ENCODE measurements at places on chromosomes 7 and 10.

GRCh38 chr7:108395426-108395825 lies 60.8 kb downstream of the NRCAM start:
- no peak for DNase-seq

DNA sequence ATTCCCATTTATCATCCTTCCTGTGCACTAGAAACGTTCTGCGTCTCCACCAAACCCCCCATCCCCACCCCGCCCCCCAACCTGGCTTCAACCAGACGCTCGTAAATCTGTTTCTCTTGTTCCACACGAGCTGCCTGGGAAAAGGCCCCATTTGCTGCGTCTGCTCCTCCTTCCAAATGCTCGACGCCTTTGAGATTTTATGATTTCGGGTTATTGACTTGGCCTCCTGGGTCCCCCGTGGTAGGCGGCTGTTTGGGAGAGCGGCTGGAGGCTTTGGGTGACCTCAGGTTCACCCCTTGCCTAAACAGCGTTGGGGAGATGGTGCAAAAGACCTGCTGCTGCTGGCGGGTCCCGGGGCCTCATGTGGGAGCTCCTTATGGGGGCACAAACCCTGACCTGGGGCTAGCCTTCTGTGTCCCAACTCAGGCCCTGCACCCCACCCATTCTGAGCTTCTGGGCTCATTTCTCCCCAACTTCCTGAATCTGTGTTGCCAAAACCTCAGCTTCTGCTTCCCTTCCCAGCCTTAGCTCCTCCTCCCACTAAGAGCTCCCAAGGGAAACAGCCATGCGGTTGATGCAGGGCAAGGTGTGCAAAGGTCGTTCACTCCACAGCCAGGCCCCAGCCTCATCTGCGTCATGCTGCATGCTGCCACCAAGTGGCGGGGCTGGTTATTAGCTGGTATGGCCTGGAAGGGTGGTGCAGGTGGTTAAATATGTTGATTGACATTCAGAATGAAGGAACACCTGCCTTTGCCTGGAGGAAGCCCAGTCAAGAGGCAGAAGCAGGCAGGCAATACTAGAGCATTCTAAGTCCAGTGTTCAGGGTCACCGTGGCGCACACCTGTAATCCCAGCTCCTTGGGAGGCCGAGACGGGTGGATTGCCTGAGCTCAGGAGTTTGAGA lies 49.1 kb upstream of the ELN start:
- DNase-seq = no peak

GRCh38 chr10:62373995-62374861 lies at the start of gene ZNF365:
Gene ZNF365 (plus strand): TSS chr10:62374369. CDS start chr10:62376194, 1,825 bp downstream.
- peak; percentile 72 for DNase-seq

GRCh38 chr10:20221356-20221755 lies 405.1 kb downstream of the PLXDC2 start:
- no peak for DNase-seq

GRCh38 chr7:4805110-4805983 lies 29.9 kb downstream of the AP5Z1 start:
- DNase-seq = no peak

DNA sequence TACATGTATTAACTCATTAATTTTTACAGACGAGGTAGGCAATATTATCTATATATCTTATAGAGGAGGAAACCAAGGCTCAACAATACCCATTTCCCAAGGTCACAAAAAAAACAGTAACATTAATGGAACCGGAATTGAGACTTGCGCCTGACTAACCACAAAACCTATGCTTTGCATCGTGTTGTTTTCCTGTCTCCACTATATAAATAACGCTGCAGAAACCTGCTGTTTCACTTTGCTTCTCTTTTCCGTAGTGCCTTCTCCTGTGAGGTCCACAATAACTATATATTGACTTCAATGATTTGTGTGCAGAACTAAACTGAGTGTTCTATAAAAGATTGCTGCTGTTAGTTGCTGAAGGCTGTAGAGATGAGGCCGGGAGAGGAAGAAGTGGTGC lies 97.7 kb upstream of the RPA3 start:
- DNase-seq = peak; percentile 31

GRCh38 chr7:25180946-25181345 lies 47.3 kb downstream of the NPVF start:
- peak; percentile 12 for DNase-seq

DNA sequence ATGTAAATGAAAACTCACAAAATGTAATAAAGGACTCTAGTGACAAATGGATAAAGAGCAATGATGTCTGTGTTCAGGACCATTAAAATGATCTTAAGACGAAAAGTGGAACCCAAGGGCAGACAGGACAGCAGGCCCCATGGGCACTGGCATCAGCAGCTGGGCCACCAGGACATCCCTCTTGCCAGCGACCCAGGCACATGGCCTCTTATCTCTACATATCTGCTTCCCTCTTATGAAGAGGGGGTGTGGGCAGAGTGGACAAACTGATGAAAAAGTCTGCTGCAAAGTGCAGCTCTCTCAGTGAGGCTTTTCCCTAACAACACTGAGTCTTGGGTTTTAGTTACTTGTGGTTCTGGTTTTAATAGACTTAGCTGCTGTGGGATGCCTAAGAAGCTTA lies 44.8 kb upstream of the ANKRD1 start:
- DNase-seq = no peak

- DNase-seq = peak; percentile 50
These were observed 179.0 kb upstream of the KLF14 start for GRCh38 chr7:130912862-130913638.

DNA sequence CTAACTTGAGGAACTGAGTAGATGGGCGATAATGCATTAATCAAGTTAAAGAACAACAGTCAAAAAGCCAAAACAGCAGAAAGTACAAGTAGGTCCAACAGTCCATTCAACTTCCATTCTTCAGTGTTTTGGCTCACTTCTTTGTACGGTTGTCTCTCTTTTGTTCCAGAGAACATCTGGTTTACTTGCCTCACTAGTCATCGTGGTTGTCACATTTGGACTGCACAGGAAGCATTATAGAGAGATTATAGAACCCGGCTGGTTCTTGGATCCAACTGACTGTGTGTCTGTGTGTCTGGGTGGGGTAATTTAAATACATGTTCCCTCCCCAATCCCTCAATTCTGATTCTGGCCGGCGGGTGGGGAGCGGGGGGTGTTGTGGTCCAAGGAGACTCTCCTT lies 1.8 kb upstream of the CEP41 start:
- DNase-seq = no peak

- DNase-seq = no peak
These were observed 31.8 kb downstream of the CCM2 start for GRCh38 chr7:45031829-45032228.

- no peak for DNase-seq
These were observed 136.6 kb downstream of the PRKAG2 start for GRCh38 chr7:151740081-151740851.

GRCh38 chr7:8490391-8491045 lies 57.1 kb downstream of the NXPH1 start:
- no peak for DNase-seq

- no peak for DNase-seq
These were observed 522.6 kb downstream of the DNAJB9 start for GRCh38 chr7:109092268-109092667.

- peak; percentile 78 for DNase-seq
These were observed 19.8 kb downstream of the DNAJB12 start for GRCh38 chr10:72334825-72335393.

- no peak for DNase-seq
These were observed 219.5 kb upstream of the AOAH start for GRCh38 chr7:36943591-36944435.

GRCh38 chr7:110502888-110503465 lies 588.0 kb upstream of the LRRN3 start:
- DNase-seq = no peak

DNA sequence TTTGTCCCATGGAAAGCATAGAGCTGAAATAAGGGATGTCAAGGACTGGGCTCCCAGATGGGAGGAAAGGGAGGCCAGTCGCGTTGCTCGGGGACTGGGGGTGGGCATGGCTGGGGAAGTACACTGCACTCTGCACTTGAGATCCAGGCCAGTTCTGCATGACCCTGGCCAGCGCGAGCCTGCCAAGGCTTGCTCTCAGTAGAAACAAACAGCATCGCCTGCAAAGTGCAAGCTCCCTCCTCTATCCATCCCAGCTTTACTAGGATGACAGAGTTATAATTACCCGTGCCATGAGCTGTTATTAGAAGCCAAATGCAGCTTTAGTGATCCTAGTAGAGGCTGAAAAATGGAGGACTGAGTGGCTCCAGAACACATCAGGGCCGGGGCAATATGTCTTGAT lies 43.9 kb upstream of the PDCD4 start:
- no peak for DNase-seq

- no peak for DNase-seq
These were observed 12.2 kb upstream of the BMPR1A start for GRCh38 chr10:86744067-86744725.

DNA sequence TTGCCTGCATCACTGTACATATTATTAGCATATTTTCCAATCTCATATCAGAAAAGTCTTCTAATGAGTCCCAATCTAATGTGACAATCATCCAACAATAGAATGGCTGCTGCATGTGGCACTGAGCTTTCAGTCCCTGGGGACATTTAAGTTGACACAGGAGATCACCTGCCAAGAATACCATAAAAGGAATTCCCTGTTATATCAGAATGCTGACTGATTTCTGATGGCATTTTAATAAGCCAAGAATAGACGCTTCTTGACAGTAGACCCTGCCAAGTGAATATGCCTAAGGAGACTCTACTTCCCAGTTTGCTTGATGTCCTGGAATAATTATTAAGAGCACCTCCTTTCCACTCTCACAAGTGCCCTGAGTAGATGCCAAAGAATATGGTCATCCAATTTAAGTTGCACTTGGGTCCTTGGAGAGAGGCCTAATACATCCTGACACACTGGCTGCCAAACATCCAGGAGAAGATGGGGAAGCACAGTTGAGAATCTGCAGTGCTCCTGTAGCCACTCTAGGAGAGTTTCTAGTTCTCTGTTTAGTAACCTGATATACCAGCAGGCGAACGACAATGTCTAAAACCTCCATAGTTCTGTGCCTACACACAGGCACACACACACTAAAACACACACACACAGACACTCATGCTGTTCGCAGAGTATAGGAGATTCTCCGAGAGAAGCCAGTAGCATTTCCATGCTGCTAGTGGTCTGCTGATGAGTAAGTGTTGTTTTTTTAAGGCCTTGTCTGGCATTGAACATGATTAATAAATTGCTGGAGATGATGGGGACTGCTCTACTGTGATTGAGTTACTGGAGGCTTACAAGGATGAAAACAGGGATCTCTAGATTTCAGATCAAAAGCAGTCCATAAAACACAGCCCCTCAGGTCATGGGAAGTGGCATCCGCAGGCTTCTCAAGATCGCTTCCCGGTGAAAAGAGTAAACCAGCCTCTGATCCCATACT lies 369.6 kb downstream of the KCNMA1 start:
- DNase-seq = no peak

DNA sequence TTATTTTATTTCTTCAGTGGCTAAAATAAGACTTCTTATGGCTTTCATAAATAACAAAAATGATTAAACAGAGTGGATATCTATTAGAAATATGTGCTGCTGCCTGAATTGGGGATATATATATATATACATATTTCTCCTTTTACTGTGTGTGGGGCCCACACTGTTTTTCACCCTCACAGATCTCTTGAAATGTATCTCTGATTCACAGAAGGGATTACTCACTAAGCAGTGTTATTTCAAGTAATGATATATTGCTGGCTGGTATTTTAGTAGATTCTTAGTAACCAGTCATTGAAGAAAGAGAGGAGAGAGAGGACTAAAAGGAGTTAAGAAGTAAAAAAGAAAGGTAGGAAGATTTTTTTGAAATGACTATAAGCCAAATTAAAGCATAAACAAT lies 308.6 kb upstream of the NRP1 start:
- DNase-seq = no peak

DNA sequence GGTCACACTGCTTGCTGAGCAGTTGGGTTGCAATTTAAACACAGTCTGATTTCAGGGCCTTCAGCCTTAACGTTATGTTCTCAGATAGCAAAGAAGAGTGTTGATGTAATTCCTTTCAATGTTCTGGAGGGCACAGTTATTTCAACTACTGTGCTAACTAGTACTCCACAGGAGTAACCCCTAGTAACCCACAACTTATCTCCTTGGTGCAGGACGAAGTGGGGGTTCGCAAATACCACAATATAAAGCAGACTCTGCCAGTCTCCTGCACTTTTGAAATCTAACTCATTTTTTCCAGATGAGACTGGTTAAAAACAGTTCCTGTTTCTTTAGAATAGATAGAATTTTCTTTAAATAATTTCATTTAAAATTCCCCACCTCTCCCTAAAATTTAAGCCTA lies 47.1 kb upstream of the NCAPG2 start:
- DNase-seq = no peak

DNA sequence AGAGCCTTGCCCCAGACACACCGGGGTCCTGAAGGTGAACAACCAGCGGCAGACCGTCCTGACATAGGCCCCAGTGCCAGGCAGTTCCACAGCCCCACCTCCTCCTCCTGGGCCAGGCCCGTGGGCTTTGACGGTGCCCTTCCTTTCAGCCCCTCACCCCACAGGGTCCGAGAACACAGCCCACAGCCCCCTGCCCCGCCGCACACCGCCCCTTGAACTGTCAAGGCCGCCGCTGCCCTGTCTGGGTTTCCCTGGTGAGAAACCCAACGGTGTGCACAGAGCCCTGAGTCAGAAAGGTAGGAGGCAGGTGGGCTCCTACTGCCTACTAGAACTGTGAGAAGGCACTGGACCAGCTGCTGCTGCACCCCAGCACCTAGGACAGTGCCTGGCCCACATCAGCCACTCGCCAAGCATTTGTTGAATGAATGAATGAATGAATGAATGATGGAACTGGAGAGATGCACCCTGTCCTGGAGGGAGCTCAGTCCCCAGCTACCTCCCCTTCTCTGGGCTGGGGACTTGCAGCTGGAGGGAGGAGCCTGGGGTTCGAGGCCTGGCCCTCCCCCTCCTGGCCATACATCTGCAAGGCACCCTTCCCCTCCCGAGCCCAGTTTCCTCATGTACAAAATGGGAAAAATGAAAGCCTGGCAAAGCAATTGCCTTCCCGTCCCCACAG lies 117.9 kb downstream of the SLIT1 start:
- no peak for DNase-seq

DNA sequence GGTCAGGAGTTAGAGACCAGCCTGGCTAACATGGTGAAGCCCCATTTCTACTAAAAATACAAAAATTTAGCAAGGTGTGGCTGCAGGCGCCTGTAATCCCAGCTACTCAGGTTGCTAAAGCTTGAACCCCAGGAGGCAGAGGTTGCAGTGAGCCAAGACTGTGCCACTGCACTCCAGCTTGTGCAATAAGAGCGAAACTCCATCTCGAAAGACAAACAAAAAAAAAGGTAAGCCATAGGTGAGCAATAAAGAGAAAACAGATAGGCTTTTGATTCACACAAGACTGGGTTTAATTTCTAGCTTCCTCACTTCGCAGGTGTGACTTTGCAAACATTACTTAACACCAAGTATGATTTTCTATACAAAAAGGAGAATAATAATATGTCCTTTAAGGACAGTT lies 72.3 kb upstream of the ACBD5 start:
- DNase-seq = no peak

- DNase-seq = no peak
These were observed 76.0 kb upstream of the DNAAF5 start for GRCh38 chr7:650339-651031.

- DNase-seq = peak; percentile 100
These were observed 3.7 kb upstream of the IFIT1B start for GRCh38 chr10:89373916-89374711.

GRCh38 chr10:26621889-26622711 lies 75.4 kb upstream of the PDSS1 start:
- no peak for DNase-seq

- no peak for DNase-seq
These were observed 330.8 kb downstream of the EXOC4 start for GRCh38 chr7:133583545-133584171.

- DNase-seq = no peak
These were observed 53.9 kb downstream of the IMMP2L start for GRCh38 chr7:111508387-111508786.

- no peak for DNase-seq
These were observed 1.3 kb upstream of the PLAU start for GRCh38 chr10:73909540-73910115.

Measured in pons (tissue), 1 donor.